ENCODE measurements at places on chromosomes 5 and 9.

DNA sequence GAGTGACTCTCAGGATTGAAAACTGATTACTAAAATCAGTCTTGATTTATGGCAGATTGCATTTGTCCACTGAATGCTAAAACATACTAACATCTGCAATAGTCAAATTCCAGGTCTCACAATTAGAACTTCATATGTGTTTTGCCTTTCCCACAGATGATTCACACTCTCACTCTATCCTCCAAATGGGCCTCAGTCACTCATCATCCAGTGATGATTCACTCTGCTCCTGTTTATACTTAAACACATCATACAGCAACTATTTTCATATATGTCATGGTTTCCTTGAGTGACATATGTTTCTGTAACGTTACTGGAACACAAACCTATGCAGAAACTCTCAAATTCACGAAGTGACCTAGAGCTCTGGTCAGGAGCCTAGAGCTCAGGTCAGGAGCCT is 512.9 kb downstream of the HINT1 start:
- peak; percentile 38 for DNase-seq

DNA sequence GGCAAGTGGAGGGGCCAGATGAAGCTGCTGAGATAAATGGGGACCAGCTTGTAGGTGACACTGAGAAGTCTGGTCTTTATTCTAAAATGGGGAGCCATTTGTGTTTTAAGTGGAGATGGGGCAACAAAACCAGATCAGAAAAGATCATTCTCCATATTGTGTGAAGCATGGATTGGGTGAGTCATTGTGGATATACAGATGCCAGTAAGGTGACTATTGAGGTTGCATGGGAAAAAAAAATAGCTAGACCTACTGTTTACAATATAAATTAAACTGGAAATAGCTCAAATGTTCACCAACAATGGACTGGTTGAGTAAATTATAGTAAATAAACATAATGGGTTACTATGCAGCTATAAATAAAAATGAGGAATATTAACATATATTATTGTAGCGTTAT is 5.4 kb upstream of the MAP1B start:
- no peak for DNase-seq

DNA sequence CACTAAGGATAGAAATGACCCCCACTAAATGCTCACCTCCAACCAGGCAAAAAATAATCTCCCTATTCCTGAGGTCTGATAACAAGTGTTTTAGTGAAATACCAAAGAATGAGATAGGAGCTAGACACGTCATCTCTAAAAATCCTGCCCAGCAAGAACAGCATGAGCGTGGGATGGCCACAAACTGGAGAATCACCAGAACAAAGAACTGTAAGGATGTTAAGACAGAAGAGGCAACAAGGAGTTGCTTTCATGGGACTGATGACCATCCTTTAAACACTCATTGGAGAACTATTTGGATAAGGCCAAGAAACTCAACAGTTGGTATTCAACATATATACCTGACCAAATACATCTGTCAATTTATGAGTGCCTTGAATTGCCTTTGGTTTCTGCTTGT is 113.7 kb downstream of the RASEF start:
- DNase-seq, result no peak

GRCh38 chr5:38923661-38924451 is 78.0 kb downstream of the OSMR start:
- DNase-seq, result peak; percentile 26

DNA sequence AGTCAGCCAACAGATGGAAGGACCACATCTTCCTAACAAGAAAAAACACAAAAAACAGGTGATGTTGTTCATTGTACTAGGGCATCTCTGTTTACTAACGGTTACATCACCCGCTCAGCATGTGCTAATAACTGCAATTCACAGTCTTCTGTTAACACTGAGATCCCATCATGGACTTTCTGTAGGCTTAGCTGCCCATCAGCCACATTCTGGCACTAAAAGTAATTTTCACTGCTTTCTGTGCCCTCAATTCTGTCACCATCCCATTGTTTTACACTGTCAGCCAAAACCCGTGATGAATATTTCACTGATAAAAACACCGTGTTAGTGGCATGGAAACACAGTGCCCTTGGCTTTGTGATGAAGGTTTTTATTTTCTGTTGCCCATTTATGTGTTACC is 64.6 kb downstream of the CAST start:
- DNase-seq, result no peak

- DNase-seq, result no peak
Observed at GRCh38 chr9:133679466-133680061, 43.4 kb downstream of the DBH start.

DNA sequence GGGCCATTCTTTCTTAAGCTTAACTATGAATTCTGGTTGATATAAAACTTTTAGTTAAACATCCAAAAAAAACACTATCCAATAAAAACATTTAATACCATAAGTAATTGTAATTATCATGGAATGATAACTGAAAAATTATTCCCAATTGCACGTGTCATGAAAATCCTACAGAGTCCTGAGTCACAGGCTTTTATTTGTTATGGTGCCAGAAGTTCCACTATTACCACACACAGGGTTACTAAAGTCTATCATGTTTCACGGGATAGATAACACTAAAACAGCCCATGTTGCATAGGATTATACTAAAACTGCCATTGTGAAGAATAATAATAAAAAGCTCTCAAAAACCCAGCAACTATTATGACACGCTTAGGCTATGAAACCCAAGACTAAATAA is 1381.8 kb downstream of the EFNA5 start:
- DNase-seq, result no peak

DNA sequence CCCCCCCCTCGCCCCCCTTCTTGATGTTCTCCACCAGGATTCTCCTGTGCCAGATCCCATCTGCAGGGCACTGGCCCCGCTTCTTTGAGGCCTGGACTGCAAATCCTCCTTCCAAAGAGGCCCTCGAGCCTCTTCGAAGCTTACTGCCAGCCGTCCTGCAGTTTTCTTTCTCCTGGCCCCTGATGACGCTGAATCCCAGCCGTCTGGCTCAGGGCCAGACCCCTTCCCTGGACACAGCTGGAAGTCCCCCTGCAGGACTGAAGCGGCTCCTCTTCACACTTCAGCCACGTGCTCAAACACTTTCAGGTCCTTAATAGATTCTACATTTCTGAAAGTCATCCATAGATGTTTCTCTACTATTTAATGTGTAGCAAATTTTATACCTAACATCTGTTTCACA is 121.5 kb downstream of the EHMT1 start:
- DNase-seq, result no peak

GRCh38 chr5:71949772-71950171 is 157.5 kb upstream of the MAP1B start:
- DNase-seq, result no peak

- no peak for DNase-seq
Observed at GRCh38 chr5:1178529-1179382, 22.6 kb upstream of the SLC6A19 start.

- DNase-seq, result no peak
Observed at GRCh38 chr9:98971168-98971914, 27.6 kb downstream of the COL15A1 start.

GRCh38 chr5:16855485-16855884 is 80.6 kb downstream of the MYO10 start:
- no peak for DNase-seq

DNA sequence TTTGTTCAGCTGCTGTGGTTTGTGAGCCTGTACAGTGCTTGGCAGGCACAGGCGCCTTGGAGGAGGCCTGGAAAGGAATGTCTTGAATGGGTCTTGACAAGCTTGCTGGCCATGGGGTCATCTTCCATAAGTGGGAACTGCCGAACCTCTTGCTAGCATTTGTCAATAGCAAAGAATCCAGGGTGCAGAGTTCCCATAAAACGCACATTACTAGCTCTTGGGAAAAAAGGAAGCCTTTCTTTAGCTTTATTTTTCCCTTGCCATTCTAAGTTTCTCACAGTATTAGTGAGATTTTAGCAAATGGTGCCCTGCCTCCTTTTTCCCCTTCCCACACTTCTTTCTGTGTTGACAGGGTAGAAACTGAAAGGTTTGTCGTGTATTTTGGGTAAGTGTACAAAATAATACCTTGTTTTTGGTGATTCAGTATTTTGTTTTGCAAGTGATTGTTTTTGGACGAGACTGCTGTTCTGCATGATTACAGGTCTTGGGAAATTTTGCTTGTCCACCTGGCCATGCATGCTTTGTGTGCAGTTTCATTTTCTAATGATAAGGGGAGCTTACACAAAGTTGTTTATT is 82.0 kb downstream of the ADGRV1 start:
- DNase-seq, result no peak

GRCh38 chr5:78411586-78411985 is 51.2 kb downstream of the SCAMP1 start:
- DNase-seq, result no peak

DNA sequence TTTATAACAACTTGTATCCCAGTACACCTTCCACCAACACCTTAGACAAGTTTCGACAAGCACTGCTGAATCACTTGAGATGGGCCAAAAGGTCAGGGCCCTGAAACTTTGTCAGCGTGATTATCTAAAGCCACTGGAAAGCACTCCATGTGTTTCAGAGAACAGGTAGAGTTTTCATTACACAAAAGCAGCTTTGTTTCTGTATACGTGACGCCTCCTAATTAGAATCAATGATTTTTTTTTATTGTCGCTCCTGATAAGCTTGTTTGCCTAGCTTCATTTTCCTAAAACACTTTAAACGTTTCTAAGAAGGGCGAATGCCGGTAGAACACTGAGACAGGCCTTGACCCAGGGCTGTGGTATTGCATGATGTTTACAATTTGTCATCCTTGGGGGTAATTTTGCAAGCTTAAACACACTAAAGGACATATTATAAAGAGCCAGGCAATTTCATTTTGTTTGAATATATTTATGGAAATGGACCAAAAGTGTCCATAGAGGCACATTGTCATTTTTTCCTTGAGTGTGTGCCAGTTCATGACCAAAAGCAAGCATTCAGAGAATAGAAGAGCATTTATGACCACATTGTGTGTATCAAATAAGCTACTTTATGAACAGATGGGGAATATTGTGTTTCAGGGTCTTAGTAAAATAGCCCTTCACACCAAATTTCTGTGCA is 193.6 kb downstream of the GLIS3 start:
- DNase-seq, result no peak

DNA sequence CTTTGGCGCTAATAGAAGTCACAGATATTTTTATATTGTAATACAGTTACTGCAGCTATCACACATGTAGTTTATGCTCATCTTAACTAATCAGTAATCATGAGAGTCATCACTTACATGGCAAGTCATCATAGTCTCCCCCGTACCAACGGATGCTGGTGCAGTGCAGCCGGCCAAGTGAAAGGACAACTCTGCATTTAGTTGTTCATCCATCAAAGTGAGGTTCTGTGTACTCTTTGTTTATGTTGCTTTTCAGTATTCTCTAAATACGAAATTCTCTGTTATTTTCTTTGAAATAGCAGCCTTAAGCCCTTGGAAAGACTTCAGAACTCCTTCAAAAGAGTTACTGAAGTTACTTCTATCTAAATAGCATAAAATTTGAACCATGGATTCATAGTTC is 216.7 kb downstream of the CCDC171 start:
- no peak for DNase-seq

- no peak for DNase-seq
Observed at GRCh38 chr5:154756009-154756867, 1.1 kb downstream of the LARP1 start.

GRCh38 chr9:38315085-38315595 is 77.4 kb upstream of the ALDH1B1 start:
- DNase-seq, result no peak

- no peak for DNase-seq
Observed at GRCh38 chr5:142929587-142929986, 159.4 kb downstream of the ARHGAP26 start.

DNA sequence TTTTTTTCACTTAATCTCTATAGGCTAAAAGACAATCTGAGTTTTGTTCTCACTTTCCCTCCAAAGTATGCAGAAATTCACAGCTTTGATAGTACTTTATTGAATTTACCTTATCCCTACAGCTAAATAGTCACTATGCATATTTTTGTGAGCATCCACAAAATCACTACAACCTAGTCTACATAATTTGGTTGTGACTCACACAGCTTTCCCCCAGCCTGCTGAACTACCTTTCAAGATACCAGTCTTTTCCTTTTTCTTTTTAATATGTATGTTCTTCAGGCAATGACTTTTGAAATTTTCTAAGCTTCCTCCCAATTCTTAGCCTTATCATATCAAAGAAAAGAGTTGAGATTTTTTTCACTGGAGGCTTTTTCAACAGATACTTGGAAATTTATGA is 347.3 kb upstream of the CDH6 start:
- DNase-seq, result no peak

GRCh38 chr9:137224830-137225694 is at the start of gene CYSRT1:
Gene CYSRT1, plus strand, starts transcription at chr9:137225174. Its CDS starts 448 bp downstream, at chr9:137225622.
- DNase-seq, result no peak

GRCh38 chr5:32769711-32770110 is 58.6 kb downstream of the NPR3 start:
- DNase-seq, result no peak

GRCh38 chr5:138793575-138793974 is 40.4 kb downstream of the CTNNA1 start:
- no peak for DNase-seq

DNA sequence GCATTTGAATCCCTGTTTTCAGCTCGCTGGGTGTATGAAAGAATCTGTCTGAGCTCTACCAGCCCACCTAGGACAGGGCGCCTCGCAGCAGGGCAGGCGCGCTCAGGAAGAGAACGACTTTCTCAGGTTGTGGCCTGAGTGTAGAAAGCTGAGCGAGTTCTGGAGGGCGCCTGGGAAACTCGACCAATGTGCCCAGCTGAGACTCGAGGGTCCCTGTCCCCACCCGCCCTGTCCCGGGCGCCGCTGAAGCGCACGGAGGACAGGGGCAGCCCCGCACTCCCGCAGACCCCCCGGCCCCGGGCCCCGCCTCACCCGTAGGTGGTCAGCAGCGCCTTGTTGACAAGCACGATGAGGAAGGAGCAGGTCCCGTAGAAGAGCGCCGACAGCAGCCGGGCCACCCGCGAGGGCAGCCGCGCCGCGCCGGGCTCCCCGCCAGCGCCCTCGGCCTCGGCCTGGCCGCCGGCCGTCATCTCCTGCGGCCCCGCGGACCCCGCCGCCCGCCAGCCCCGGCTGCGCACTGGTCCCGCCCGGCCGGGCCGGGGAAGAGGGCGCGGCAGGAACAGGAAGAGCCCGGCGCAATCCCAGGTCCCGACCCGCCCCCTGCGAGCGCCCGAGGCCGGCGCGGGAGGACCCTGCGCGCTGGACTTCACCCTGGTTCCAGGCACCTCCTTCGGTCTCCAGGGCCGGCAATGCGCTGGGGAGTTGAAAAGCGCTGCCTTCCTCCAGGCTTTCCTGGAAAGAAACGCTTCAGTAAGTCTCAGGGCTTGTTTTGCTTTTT is at the start of gene SLC35D2:
SLC35D2 (minus strand) TSS at position 547 of the 778 bp plus-strand sequence; CDS start at position 470, 77 bp downstream.
- no peak for DNase-seq
